ENCODE measurements at places on chromosomes 7 and 10.
A peak's percentile ranks its signal among the peaks of the same experiment; 100 is the strongest.

DNA sequence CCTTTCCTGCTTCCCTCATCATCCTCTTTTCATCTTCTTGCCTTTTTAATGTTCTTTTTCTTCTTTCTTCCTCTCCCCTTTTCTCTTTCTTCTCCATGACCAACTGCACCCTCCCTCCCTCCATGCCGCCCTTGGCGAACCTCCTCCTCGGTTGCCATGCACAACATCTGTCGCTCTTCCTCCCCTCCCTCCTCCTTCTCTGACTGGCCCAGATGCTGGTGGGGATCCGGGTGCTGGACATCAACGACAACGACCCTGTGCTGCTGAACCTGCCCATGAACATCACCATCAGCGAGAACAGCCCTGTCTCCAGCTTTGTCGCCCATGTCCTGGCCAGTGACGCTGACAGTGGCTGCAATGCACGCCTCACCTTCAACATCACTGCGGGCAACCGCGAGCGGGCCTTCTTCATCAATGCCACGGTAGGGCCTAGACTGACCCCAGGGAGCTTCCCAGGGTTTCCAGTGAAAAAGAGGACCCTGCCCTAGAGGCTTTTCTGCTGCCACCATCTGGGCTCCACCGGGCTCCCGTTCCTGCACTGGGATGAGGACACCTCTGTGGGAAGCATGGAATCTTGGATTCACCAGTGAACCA lies 11.5 kb upstream of the VSIR start:
- no peak for DNase-seq

DNA sequence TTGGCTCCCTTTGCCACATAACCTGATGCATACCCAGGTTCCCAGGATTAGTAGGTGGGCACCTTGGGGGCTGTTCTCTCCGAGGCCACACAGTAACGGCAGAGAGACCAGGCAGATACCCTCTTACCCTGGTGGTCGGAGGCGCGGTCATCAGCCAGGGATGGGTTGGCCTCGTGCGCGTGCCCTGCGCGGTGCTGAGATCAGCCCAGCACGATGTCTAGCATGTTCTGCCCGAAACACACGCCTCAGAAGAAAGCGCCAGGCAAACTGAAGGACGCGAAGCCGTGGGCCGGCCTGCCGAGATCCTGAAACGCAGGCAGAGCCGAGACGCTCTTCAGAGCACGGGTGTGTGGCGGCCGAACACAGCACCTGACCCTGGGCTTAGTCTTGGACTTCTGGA lies 34.7 kb upstream of the CFAP46 start:
- DNase-seq: no peak

- no peak for DNase-seq
These were observed 590.9 kb upstream of the ANKRD30A start for GRCh38 chr10:36534471-36535002.

DNA sequence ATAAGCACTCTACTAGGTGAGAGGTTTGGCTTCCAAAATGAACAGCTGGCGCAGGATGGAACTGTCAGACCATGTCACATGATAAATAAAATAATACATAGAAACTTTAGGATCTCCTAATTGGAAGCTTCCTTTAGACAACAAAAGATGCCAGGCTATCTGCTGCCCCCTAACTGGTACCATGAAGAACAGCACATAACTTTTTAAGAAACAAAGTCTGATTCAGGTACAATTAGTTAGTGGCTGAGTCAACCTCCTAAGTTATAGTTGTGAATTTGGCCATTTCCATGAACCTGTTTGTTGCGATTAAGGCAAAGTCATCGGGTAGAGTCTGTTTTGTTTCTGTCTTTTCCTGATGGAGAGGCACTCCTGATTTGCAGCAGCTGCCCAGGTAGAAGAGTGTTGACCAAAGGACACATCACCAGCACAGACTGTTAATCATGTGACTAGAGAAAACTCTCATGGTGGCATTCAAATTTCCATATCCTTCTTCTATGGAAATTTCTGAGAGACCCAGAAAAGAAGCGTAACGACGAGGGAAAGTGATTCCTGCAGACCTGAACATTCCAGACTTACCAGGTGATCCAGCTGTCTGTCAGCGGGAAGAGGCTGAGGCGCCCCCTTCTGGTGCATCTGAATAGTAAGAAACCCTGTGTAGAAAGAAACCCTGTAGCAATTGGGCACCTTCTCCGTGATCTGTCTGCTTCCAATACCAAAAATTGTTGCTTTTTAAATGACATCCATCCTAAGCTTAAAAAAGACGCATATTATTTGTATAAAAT lies 8.6 kb upstream of the INHBA start:
- DNase-seq: no peak

DNA sequence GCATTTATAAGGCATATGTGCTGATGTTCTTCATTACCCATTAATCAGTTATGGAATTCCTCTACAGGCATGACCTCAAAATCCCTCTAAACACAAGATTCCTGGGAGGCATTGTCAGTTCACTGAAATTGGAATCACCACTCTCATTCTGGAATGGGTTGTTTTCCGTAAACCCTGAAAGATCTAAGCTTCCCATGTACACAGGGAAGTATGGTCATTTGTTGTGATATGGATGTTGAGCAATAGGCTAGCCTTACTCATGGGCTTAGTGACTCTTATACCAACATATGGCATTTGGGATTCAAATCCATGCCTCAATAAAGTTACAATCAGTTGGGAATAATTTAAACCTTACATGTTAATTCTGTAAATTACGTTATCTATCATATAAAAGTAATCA lies 258.0 kb downstream of the XPNPEP1 start:
- no peak for DNase-seq

- DNase-seq: no peak
These were observed 526.9 kb upstream of the VSTM2A start for GRCh38 chr7:54015251-54015650.

DNA sequence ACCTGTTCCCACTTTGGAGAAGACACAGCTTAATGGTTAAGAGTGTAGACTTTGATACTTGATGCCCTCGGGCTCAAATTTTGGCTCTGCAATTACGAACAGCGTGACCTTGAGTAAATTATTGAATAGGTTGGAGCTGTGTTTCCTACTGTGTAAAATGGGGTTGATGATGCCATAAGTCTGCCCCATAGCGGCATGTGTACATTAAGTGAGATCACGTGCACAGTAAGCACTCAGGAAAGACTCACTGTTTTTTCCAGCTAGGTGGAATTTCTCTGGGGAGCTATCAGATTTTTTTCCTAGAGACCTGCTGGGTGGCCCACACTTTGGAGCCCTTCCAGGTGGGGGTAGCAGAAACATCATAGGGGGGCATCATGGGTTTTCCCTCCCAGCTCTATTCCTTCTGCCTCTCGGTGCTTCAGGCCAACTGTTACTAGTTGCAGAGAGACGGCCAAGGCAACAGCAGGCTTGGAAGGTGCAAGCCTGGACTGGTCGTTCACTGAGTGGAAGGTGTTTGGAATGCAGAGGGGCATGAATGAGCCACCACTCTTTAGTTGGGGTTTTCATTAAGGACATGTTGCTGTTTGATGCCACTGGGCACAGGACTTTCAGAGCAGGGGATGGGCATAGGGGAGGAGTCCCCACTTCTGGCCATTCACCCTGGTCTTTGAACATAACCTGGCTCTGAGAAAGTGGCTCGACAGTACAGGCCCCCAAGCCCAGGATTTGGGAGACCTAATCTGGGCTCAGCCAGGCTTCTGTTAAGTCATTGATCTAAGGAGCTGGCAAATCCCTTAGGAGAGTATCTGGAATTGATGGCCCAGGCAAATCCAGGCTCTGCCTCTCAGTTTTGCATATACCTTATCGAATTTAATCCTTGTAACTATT lies 64.0 kb downstream of the SYPL1 start:
- DNase-seq: no peak

DNA sequence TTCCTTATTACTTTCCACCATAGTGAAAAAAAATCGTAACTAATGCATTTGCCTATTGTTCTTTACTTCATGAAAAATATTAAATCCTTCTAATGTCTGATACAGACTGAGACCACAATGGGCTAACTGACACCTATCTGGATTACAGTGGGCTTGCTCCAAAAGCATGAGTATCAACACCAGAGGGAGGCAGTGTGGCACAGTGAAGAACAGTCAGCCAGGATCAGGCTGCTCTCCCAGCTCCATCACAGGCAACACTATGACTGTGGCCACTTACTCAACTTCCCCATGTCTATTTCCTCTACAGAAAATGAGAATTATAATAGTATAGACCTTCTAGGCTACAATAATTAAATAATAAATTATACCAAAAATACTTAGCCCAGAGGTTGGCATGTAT lies 97.2 kb downstream of the SLC25A13 start:
- DNase-seq: no peak

DNA sequence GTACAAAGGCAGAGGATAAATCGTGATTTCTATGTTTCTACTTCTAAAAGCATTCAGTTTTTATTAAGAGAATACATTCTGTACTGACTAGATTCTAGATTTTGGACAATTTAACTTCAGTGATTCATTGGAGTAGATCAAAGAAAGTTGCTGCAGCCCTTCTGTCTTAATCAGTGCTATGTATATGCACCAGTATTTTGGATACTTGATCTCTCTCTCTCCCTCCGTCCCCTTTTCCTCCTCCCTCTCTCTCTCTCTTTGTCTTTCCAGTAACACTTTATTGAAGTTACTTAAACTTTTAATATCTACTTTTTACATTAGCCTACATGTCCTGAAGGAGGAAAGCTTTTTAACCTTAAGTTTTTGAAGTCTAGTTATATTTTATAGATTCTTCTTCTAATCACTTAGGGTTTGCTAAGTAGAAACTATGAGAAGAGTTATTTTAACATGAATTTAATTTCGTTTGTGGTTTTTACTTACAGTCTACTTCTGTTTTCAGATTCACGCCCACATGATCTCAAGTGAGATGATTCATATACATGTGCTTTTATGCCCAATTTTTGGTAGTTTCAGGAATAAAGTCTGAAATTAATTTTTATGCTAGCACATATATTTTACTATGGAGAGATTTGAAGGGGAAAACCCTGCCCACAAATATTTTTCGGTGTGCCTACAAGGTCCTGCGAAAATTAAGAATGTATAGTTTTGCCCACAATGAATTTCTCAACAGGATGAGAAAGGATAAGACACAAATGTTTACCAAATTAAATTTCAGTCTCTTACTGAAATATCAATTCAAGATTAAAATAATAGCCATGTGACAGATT lies 9.1 kb downstream of the MDFIC start:
- no peak for DNase-seq

- no peak for DNase-seq
These were observed 196.1 kb upstream of the KLF14 start for GRCh38 chr7:130929896-130930659.

DNA sequence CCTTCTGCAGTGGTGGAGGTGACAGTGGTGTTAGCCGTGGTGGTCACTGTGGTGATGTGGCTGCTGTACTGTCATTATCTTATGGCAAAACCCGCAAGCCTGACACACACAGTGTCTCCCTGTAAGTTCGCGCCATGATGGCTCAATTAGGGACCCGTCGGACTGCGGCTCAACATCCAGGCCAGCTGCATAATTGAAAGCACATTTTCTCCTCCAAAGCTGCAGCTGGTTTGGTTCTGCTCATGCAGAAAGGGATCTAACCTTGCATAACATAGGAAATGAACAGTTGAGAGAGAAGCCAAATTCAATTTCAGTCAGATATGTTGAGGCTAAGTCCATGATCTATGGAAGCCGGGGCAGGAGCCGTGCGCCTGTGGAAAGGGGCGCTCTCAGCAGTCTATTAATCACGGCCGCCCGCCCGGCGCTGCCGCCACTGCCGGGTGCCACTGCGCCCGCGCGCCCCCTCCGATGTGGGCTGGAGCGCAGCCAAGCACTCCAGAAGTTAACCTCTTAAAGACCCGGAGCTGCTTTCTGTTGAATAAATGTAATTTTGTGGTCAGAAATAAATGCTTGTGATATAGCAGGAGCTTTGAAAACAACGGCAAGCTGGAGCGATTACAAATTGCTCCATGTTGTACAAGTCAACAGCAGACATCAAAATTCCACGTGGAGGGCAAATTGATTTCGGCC lies 227.7 kb downstream of the CUX1 start:
- no peak for DNase-seq

DNA sequence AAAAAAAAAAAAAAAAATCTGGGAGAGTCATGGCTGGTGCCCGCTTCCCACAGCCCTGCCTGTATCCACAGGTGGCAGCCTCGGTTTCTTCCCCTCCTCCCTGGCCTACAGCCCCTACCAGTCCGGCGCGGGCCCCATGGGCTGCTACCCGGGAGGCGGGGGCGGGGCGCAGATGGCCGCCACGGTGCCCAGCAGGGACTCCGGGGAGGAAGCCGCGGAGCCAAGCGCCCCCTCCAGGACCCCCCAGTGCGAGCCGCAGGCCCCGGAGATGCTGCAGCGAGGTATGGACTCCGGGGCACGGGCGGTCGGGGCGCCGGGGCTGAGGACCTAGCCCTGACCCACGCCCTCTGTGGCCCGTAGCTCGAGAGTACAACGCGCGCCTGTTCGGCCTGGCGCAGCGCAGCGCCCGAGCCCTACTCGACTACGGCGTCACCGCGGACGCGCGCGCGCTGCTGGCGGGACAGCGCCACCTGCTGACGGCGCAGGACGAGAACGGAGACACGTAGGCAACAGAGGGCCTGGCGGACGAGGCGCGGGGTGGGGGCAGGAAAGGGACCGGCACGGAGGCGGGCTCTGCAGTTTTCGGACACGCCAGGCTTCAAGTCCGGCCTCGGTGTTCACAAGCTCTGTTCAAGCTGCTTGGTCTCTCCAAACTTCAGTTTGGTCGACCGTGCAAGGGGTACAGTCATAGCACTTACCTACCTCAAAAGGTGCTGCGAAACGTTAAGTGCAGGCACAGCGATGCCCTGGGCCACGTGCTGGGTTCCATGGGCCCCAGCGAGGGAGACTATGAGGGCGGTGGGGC lies 3.9 kb downstream of the NFKB2 start:
- DNase-seq: peak; percentile 92

- DNase-seq: no peak
These were observed 28.7 kb upstream of the USP6NL start for GRCh38 chr10:11639849-11640764.

- DNase-seq: no peak
These were observed 154.0 kb downstream of the PLXDC2 start for GRCh38 chr10:19970256-19970655.

DNA sequence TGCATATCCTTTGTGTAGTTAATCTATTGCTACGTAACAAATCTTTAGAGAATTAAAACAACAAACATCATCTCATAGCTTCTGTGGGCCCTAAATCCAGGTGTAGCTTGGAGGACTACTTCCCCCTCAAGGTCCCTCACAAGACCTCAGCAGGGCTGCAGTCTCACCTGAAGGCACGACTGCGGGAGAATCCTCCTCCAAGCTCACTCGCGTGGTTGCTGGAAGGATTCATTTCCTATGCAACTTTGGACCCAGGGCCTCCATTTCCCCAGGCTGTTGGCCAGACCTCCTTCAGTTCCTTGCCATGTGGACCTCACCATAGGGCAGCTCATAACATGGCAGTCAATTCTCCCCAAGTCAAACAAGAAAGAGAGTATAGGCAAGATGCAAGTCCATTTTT lies 140.4 kb downstream of the OAT start:
- DNase-seq: no peak

DNA sequence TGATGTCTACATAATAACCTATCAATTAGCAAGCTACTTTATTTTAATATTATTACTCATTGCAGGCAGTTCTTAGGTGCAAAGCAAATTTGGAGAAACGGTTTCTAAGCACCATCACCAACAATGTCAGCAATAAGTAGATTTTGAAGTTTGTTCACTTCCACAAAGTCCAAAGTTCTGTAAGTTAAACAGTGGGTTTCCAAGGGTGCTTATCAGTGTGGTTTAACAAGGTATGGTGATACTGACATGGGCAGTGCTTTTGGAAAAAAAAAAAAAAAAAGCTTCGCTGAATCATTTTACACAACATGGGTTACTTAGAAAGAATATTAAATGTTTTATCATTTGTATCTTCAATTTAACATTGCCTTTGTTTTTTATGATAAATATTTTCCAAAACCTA lies 101.8 kb downstream of the SPAG6 start:
- no peak for DNase-seq

All from activated T-cell treated with anti-CD3 and anti-CD28 coated beads, Interleukin-2, amount 50 U/mL, for 1 hour (primary cell).